ENCODE measurements at places on chromosomes 3 and 15. TPM values are rescaled to one million over a fixed set of nuclear protein-coding genes. Genes with fewer than 3 reads are reported as not detected.
A peak's percentile ranks its signal among the peaks of the same experiment; 100 is the strongest.

KAT2B gene
- total RNA-seq: 18.7 TPM

NEO1 gene
- total RNA-seq: 6.3 TPM

DNAH12 gene
- under 0.01 TPM for total RNA-seq

ACOX2 gene
- total RNA-seq: 1.5 TPM

GOLGA8M gene
- 0.51 TPM for total RNA-seq

SMAD6 gene
- total RNA-seq: 11.9 TPM

DNA sequence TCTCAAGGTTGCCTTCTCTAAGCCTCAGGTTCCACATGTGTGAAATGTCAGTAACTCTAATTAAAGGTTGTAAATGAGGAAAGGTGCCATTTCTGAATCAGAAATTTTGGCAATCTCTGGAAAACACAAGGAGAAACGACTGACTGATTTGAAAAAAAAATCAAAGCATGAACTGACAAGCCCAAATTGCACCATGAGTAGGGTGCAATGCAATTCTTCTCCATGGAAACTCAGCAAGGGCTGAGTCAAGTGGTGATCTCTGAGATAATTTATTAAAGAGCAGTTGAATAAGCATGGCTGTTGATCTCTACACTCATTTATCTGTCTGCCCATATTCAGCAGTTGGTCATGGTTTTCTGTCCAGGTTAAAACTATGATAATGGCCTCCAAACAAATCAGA, 201.6 kb upstream of the CMC1 start:
- DNase-seq: no peak

DNA sequence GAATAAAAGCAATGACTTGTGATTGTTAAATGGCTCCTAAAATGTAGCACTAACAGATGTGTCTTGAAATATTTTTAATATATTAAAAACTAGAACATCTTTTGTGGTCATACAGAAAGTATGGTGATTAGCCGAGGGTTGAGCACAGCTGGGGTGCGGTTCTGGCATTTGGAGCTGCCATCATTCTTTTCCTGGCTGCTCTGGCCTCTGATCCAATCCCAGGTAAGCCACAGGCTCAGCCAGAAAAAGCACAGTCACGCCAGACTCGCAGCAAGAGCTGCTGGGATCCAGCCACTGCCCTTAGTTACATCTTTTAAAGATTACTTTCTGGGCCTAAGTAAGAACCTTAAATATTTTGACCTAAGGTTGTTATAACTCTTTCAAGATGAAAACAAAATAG, 196.8 kb downstream of the PLCL2 start:
- no peak for DNase-seq

GRCh38 chr15:89809787-89810148, 4.9 kb downstream of the ANPEP start:
- DNase-seq: no peak

- DNase-seq: peak; percentile 13
Observed at GRCh38 chr3:8503871-8504610, 2.4 kb downstream of the LMCD1 start.

GRCh38 chr15:101371519-101371918, 76.5 kb upstream of the SNRPA1 start:
- no peak for DNase-seq

GRCh38 chr3:58243976-58244585, 6.5 kb downstream of the ABHD6 start:
- DNase-seq: no peak

DNA sequence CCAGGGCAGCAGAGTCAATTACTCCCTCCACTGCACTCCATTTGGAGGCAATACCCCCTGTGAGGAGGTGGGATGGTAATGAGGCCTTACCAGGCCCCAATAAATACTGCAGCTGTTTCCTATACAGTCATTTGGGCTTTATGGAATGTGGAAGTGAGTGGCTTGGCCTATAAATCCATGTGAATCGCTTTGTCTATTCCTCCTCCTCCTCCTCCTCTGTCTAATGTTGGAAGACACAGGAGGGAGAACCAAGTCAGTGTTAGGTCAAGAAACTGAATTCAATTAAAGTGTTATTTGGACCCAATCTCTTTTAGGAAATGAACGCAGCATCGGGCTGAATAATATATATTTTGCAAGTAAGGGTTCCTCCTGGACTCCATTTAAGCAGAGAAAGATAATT, 17.3 kb upstream of the SRGAP3 start:
- no peak for DNase-seq

- no peak for DNase-seq
Observed at GRCh38 chr15:83587091-83587490, 66.8 kb upstream of the ADAMTSL3 start.

DNA sequence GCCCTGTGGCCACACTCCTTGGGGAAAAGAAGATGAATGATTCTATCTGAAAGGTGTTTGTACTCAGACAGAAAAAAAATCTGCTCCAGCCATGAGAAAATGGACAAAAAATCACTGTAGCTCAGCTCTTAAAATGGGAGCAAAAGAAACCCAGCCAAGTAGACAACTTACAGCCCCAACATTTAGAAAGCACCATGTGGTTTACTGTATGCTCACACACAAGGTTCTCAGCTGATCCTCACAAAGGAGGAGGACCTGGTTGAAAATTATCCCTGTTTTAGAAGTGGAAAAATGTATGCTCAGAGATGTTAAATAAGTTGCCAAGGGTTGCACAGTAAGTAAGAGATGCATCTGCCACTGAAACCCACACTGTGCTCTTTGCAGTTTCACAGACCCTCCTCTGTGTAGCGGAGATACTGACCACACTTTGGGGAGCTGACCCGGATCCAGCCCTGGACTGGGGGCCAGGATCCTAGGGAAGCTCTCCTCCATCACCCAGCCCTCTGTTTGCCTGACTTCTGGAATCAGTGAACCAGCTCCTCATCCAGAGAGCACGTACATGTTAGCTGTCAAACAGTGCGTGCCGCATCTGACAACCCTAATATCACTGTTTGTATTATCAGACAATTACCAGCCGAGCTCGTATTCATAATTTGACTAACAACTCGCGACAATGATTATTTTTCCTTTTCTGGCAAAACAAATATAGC, 32.7 kb upstream of the TPRG1 start:
- DNase-seq: no peak

- DNase-seq: no peak
Observed at GRCh38 chr3:97841304-97841703, 19.5 kb downstream of the CRYBG3 start.

GRCh38 chr15:59946084-59946483, 58.0 kb upstream of the FOXB1 start:
- DNase-seq: no peak

- no peak for DNase-seq
Observed at GRCh38 chr3:17430582-17430981, 311.8 kb downstream of the TBC1D5 start.

DNA sequence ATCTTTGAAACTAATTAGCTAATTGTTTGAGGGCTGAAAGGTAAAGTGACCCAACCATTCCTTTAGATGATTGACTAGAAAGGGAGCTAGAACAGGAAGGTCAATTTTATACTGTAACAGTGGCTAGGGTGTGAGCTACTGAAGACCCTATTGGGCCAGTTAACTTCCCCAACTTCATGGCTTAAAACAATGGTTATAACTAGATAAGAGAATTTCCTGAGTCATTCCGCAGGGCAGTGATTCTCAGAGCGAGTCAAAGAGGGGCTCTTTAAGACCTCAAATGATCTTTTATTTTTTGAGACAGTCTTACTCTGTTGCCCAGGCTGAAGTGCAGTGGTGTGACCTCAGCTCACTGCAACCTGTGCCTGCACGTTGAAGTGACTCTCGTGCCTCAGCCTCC, 33.7 kb upstream of the TTBK2 start:
- DNase-seq: no peak

DNA sequence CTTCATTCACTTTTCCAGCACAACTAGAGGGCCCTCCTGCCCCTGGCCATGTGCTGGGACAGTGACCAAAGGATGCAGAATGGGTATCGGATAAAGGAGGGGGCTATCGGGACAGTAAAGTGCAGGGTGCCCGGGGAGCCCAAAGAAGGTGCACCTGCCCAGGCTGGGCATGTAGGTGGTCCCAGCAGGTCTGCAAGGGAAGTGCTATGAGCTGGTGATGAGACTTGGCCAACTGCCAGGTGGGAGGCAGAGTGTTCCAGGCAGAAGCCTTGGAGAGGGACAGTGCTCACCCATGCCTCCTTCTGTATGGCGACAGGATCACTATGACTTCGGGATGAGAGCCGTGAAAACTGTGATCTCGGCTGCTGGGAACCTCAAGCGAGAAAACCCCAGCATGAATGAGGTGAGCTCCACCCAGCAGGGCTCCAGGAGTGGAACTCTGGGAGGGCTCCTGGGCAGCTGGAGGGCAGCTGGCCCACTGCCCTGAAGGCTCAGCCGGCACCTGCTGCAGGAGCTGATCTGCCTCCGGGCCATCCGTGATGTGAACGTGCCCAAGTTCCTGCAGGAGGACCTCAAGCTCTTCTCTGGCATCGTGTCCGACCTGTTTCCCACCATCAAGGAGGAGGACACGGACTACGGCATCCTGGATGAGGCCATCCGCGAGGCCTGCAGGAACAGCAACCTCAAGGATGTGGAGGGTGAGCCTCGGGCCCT, 48.4 kb downstream of the DNAH1 start:
- no peak for DNase-seq

- no peak for DNase-seq
Observed at GRCh38 chr3:38101811-38102443, 35.0 kb downstream of the ACAA1 start.

DNA sequence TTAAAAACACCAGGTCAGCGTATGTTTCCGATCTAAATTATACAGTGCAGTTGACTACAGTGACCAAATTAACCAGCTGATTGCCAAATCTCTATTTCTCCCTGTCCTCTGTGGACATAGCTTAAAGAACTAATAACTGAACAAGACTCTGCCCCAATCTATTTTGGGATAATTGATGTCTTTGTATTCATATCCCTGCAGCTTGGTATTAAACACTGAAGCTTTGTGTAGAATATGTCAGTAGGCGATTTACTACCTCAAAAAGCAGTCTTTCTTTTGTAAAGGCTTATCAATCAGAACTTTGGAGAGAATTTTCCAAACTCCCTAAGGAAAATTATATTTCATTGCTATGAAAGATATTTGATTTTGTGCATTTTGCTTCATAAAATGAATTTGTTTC, 258.2 kb downstream of the SOX2 start:
- DNase-seq: no peak

All from dermis blood vessel endothelial cell (primary cell).